ENCODE measurements at places on chromosomes 13 and 19.
A peak's percentile ranks its signal among the peaks of the same experiment; 100 is the strongest.

- no peak for DNase-seq
Observed at GRCh38 chr13:70170689-70171088, 62.4 kb upstream of the KLHL1 start.

DNA sequence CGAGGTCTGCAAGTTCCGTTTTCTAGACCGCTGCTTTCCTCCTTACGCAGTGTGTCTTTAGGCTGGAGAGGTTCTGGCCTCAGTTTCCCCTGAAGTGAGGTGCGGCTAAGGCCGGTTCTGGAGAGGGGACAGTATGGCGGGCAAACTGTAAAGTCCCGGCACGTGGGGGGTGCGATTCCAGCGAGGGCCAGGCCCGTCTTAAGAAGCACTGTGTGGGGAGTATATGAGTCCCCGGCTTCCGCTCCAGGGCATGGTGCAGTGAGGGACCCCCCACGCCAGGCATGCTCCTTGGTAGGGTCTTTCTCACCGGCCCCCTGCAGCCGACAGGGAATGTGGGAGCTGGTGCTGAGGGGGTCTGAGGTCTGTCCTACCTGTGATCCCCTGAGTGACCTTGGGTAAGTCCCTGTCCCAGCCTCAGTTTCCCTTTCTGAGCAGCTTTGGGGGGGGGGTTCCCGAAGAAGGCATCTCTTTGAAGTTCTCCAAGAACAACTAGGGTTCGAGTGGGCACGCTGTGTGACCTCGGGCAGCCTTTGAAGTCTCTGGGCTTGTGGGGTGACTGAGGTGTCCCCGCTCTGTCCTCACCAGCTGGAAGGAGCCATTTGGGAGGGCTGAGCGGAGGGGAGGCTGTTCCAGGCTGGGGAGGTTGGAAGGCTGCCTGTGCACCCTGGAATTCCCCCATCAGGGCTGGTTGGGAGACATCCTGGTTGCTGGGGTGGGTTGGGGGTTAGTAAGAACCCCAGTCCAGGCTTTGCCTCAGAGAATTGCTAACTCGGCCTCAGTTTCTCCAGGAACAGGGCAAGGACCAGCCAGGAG, 1.5 kb downstream of the NFIC start:
- peak; percentile 67 for DNase-seq

DNA sequence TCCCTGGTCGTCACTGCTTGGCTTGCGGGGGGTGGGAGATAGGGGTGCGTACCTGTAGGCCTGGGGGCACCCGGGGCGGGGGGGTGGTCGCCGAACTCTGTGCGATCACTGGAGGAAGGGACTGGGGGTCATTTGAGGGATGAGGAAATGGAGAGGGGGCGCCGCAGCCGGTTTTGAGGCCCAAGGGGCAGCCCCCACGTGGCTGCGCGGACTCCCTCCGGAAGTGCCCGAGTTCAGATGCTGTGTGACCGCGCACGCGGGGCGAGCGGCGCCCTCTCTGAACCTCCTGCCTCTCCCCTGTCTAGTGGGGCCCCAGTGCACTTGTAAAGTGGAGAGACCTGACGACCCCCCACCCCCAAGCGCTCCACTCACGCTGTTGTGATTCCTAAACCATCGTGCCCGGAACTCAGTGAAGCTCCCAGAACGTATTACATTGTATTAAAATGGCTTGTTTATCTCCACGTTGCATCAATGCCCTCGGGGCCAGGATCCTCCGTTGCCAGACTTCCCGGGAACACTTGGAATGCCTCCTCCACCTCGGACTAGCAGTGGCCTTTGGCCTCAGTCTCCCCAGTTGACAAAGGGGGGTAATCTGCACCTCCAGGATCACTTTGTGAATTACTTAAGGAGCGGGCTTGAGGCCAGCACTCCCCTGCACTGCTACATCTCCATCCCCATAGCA, 3.0 kb upstream of the NANOS3 start:
- no peak for DNase-seq

- no peak for DNase-seq
Observed at GRCh38 chr13:105016266-105016665, 1519.2 kb downstream of the EFNB2 start.

GRCh38 chr19:33499248-33499647, 22.3 kb downstream of the PEPD start:
- DNase-seq: no peak

GRCh38 chr13:39419068-39419467, 183.9 kb downstream of the LHFPL6 start:
- DNase-seq: no peak

DNA sequence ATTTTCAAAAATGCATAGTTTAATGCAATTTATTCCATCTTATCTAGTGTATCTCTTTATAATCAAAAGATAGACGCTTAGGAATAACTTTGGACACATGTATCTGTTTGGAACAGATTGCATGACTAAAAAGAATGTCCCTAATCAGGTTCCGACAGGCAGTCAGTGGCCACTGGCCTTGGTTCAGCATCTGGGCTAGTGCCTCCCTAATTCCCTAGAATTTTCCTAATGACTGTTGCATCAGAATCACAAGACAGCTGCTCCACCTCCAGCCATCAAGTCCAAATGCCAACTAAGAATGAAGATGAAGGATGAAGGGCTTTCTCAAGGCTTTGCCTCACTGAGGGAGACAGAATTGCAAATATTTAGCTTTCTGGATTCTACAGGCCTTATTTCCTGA, 173.8 kb downstream of the EFNB2 start:
- DNase-seq: no peak

- DNase-seq: no peak
Observed at GRCh38 chr13:108154421-108154858, 60.9 kb downstream of the LIG4 start.

- no peak for DNase-seq
Observed at GRCh38 chr13:91399189-91400062, 1.0 kb downstream of the GPC5 start.

DNA sequence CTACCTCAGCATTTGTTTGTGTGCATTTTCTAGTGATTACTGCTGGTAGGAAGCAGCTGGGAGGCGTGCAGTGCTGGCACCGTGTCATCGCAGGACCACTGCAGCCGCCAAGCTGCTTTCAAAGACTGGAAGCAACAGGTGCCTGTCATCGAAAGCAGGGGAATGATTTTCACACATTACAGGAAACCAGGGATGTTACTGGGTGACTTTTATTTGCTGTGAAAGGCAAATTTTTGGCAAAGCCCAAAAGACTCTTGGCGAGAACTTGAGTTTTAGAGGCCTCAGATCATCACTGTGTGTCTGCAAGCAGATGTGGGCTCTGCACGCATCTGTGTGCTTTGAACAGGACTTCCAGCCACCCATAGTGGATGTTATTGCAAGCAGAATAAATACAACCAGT, 176.4 kb downstream of the FLT1 start:
- no peak for DNase-seq

DNA sequence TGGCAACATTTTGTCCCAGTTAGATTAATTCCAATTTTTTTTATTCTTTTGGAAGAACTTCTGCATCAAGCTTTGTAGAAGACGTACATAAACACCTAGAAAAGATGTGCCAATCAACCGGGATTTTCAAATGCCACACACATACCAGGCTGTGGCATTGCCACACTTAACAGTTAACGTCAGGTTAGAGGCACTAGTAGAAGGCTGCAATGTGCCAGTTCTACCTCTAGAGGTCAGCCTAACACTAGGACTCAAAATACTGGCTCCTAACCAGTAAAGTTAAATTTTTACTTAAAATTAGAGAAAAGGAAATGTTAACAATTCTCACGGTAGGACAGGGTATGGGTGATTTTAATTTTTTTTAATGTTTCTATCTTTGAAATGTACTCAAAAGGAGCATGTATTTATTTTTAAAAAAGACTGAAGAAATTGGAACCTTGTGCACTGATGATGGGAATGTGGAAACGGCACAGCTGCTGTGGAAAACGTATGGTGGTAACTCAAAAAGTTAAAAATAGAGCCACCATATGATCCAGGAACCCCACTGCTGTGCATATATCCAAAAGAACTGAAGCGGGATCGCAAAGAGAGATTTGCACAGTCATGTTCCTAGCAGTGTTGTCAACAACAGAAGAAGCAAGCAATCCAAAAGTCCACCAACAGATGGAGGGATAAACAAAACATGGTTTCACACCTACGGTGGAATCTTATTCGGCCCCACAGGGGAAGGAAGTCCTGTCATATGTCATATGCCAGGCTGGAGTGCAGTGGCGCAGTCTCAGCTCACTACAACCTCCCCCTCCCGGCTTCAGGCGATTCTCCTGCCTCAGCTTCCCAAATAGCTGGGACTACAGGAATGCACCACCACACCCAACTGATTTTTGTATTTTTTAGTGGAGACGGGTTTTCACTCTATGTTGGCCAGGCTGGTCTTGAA, 30.3 kb downstream of the CRYL1 start:
- peak; percentile 48 for DNase-seq

DNA sequence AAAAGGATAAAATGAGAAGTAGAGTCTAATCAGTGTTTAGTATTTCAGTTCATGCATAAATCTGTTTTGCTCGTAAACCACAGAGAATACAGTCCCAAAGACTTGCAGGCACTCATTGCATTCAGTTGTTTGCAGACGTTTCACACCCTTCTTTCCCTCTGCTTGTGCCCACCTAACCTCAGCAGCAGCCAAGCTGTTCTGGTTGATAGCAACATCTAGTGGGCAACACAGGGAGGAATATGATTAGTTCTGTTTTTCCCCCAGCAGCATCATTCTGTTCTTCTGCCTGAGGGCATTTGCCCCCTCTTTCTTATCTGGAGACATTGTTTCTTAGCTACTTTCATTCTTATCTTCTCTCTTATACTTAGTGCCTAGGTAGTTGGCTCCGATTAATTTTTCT, 135.6 kb downstream of the PAN3 start:
- peak; percentile 29 for DNase-seq

DNA sequence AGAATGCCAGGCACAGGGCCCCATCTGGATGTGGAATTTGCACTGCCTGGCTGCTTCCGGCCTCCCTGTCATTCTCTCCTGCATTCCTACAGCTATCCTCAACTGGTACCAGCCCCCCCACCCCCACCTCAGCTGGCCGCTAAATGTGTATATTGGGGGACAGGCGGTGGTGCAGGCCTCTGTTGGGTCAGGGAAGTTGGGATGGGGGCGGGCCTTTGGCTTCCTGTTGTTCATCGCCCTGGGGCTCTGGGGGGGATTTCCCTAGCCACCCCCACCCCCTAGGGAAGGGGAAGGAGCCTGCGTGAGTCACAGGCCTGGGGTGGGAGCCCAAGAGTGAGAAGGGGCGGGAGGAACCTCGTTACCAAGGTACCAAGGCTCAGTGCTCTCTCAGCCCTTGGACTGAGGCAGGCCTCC, 10.6 kb downstream of the POU2F2 start:
- DNase-seq: peak; percentile 78

- no peak for DNase-seq
Observed at GRCh38 chr13:111492341-111492950, 172.0 kb downstream of the TEX29 start.

- no peak for DNase-seq
Observed at GRCh38 chr13:75993823-75994222, 357.7 kb downstream of the LMO7 start.

GRCh38 chr19:6674868-6675305, 4.9 kb upstream of the TNFSF14 start:
- peak; percentile 96 for DNase-seq

GRCh38 chr13:27359199-27359821, 65.1 kb upstream of the GTF3A start:
- DNase-seq: peak; percentile 40

GRCh38 chr13:20159646-20160305, 1.1 kb downstream of the GJA3 start:
- no peak for DNase-seq

DNA sequence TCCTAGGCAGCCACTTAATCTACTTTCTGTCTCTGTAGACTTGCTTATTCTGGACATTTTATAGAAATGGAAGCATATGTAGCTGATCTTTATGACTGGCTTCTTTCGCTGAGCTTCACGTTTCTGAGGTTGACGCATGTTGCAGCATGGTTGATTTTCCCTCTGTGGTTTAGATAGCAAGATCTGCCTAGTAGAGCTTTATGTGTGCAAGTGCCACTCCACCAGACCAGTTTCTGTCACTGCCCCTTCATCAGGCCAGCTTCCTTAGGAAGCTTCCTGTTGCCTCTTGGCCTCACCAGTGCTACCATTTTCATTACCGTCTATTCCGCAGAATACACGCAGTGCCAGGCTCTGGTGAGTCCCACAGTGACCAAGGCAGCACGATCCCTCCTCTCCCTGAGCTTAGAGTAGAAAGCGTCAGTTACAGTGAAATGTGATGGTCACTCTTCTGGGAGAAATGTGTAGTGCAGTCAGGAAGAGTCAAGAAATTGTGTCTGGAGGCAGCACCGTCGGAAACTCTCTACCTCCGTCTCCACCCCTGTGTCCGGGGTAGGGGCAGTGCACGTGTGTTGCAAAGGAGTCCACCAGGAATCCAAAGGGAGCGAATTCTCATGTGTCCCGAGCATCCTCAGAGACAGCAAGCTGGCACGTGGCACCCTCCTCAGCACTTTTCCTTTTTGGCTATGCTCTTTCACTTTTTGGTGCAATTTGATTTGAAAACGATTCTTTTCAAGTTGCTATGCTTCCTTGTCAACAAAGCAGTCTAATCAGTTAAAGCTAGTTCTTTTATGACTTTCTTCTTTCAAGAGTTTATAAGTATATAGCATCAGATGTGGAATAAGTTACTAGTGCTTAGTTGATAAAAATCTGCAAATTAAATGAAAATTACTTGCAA, 45.4 kb upstream of the GPR183 start:
- no peak for DNase-seq

GRCh38 chr19:58557221-58558065, 968 bp downstream of the UBE2M start:
- DNase-seq: no peak

GRCh38 chr13:40388617-40389016, 277.8 kb downstream of the FOXO1 start:
- DNase-seq: peak; percentile 77

DNA sequence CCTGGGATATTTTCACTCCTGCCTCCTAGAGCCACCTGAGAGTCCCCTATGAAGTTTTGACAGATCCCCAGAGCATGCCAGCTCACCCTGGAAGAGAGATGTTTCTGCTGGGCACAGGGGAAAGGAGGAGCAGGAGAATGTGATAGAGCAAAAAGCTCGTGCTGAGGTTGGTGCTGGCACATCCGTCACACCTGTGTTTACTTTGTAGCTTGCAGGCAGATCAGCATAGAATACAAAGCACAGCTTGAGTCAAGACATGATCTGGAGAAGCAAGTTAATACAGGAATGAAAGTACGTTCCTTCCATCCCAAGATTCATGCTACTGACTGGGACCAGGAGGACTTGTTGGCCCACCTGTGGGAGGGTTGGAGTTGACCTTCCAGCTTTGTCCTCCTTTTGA, 46.1 kb downstream of the HSPH1 start:
- no peak for DNase-seq

- no peak for DNase-seq
Observed at GRCh38 chr19:5948752-5949564, 29.0 kb downstream of the RANBP3 start.

DNA sequence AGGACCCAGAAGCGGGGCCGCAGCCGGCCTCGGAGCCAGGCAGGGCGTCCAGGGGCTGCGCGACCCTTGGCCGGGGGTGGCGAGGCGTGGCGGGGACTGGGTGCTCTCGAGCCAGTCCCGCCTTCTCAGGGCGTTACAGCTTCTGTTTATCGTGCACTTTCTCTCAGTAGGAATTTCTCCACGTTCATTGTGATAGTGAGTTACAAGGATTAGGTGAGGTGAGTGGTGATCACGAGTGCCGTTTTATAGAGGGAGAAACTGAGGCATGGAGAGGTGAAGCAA, 600 bp downstream of the AP1M1 start:
- no peak for DNase-seq

All from Kasumi-1 (cell line).